ENCODE measurements at places on chromosomes 6 and 20. TPM values are rescaled to one million over a fixed set of nuclear protein-coding genes. Genes with fewer than 3 reads are reported as not detected.

FKBP1C gene
- total RNA-seq = 1.8 TPM

TXNDC5 gene
- total RNA-seq = 149 TPM

MMP24OS gene
- total RNA-seq = 53.3 TPM

HCK gene
- total RNA-seq = 0.20 TPM

PAX1 gene
- not detected for total RNA-seq

TCF15 gene
- not detected for total RNA-seq

SLC16A10 gene
- 0.35 TPM for total RNA-seq

ABHD16B gene
- not detected for total RNA-seq

SIM1 gene
- total RNA-seq = not detected
